Effector CD4-positive, alpha-beta T cell (primary cell): ENCODE measurements at places on chromosomes 5 and 9.

GRCh38 chr9:120413121-120414048 lies 166.6 kb downstream of the CDK5RAP2 start:
- no peak for DNase-seq

DNA sequence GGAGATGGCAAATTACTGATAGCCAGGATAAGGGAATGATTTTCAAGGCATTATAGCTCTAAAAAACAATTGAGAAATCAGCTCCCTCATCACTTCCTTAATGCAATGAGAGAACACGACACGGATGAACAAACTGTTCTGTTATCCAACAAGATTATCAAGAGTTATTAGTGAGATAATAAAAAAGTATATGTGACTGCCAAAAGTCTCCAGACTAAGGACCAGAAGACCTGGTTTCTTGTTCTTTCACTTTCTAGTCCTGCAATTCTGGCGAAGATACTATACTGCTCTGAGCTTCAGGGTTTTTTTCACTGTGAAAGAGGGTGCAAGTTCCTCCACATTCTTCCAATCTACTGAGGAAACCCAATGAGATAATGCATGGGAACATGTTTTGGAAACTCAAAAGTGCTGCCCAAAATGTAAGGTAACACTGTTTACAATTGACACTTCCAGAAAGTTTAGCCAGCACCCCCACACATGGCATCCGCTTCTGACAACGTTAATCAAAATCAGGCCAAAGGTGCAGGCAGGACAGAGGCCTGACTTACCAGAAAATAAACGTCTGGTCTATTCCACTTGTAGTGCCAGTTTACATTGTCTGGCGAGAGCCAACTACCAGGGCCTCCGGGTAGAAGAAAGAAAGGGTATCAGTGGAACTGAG lies 254.2 kb downstream of the DOCK8 start:
- DNase-seq: no peak

- DNase-seq: no peak
Observed at GRCh38 chr5:176446028-176446665, 2.0 kb upstream of the FAF2 start.

DNA sequence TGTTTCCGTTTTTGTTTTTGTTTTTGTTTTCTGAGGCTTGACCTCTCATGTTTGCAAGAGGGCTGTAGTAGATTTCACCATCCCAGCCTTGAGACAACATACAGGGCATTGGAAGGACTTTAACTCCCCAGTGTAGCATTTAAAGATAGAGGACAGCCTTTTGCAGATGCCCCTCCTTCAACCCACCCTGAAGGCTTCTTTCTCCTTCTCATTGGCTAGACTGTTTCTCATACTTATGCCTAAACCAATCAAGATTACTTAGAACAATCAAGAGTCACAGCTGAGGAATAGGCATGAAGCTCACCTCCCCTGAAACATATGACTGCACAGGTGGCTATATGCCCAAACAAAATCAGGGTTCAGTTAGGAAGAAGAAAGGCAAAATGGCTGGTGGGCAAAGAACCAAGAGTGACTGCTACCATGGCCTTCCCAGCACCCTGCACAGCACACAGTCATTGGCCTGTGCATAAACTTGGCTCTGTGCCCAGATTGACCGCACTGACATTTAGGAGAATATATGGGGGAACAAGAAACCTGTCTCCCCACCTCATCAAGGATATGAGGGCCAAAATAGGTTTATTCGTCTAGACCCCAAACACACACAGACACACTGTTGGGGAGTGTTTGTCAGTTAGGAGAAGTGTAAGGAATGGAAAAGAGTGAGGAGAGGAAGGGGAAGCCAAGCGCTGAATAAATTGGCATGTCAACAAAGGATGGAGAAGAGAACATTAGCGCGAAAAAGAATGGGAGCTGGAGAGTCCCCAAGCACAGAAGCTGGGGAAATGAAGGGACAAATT lies 137.3 kb upstream of the RANBP3L start:
- DNase-seq: no peak

DNA sequence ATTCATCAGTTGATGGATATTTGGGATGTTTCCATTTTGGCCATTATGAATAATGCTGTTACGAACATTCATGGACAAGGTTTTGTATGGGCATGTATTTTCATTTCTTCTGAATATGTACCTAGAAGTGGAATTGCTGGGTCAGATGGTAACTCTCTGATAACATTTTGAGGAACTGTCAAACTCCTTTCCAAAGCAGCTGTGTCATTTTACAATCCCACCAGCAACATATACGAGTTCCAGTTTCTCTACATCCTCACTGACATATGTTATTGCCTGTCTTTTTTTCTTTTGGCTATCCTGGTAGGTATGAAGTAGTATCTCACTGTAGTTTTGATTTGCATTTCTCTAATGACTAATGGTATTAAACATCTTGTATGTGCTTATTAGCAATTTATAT lies 86.7 kb downstream of the PRKACG start:
- no peak for DNase-seq

- DNase-seq: no peak
Observed at GRCh38 chr5:67287510-67288268, 91.1 kb upstream of the CD180 start.

- no peak for DNase-seq
Observed at GRCh38 chr5:74503-75109, 17.4 kb upstream of the PLEKHG4B start.

GRCh38 chr9:137987244-137988030 lies 109.9 kb downstream of the CACNA1B start:
- DNase-seq: no peak

GRCh38 chr9:114385397-114386181 lies 2.2 kb downstream of the AKNA start:
- DNase-seq: peak; percentile 89

- DNase-seq: no peak
Observed at GRCh38 chr5:67493676-67494075, 297.1 kb upstream of the CD180 start.

DNA sequence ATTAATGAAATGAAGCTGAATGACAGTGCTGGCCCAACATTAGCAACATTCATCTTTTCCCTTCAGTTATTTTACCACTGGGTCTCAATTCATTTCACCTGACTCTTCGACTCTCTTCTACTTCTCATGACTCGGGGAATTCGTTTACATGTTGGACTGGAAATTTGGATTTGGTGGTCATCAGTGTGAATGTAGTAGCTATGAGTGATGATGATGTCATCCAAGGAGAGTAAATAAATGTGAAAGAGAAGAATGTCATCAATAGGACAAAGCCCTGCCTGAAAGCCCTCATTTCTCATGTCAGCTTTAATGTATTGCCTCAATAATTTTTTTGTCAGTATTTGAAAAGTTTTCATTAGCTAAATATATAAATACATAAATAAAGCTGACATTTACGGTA lies 21.9 kb upstream of the CFAP95 start:
- no peak for DNase-seq

- no peak for DNase-seq
Observed at GRCh38 chr9:124259158-124259808, 1.5 kb downstream of the NEK6 start.
